Upper lobe of left lung (tissue), 6 donors: ENCODE measurements at places on chromosomes 4 and X. TPM values are rescaled to one million over a fixed set of nuclear protein-coding genes. Genes with fewer than 3 reads are reported as not detected.

The GLUD2 gene
- 2.1 TPM for total RNA-seq

The SSX2 gene
- total RNA-seq, result not detected

The ELOVL6 gene
- total RNA-seq, result 2.7 TPM

The ARSJ gene
- total RNA-seq, result 14.7 TPM

The ADH4 gene
- 0.31 TPM for total RNA-seq

The XAGE1A gene
- total RNA-seq, result not detected

The DACH2 gene
- total RNA-seq, result not detected

The CD99L2 gene
- 30.1 TPM for total RNA-seq

The ALAS2 gene
- total RNA-seq, result 2.6 TPM

The ETDA gene
- total RNA-seq, result not detected

The RELL1 gene
- total RNA-seq, result 47.3 TPM

The CHRDL1 gene
- total RNA-seq, result 36.1 TPM

The NLGN3 gene
- total RNA-seq, result 0.33 TPM

The JCHAIN gene
- total RNA-seq, result 374 TPM

The HSD17B13 gene
- total RNA-seq, result 16.7 TPM

The VSIG1 gene
- total RNA-seq, result not detected

The MAGEC1 gene
- not detected for total RNA-seq

The ARR3 gene
- total RNA-seq, result not detected

The KLF3 gene
- 32.5 TPM for total RNA-seq

The ART3 gene
- not detected for total RNA-seq

The UGT2B28 gene
- not detected for total RNA-seq

The GNRHR gene
- not detected for total RNA-seq
